Diencephalon (tissue), 1 donor: ENCODE measurements at places on chromosomes 6 and 20. TPM values are rescaled to one million over a fixed set of nuclear protein-coding genes. Genes with fewer than 3 reads are reported as not detected.

The EPPIN gene
- not detected for total RNA-seq

The NEDD9 gene
- total RNA-seq = 16.4 TPM

The ZNF391 gene
- total RNA-seq = 6.2 TPM

The BCAS4 gene
- 17.8 TPM for total RNA-seq

The ALDH8A1 gene
- 3.7 TPM for total RNA-seq

The SPACA1 gene
- total RNA-seq = not detected

The SYNDIG1 gene
- total RNA-seq = 18.0 TPM

The GID8 gene
- total RNA-seq = 50.3 TPM

The SYNCRIP gene
- 88.3 TPM for total RNA-seq

The PRSS16 gene
- total RNA-seq = not detected

The ANGPT4 gene
- 0.23 TPM for total RNA-seq

The LPIN3 gene
- total RNA-seq = 1.4 TPM

The ELOVL2 gene
- total RNA-seq = 35.3 TPM

The CST4 gene
- total RNA-seq = not detected
